ENCODE measurements at places on chromosomes 5 and 9.

DNA sequence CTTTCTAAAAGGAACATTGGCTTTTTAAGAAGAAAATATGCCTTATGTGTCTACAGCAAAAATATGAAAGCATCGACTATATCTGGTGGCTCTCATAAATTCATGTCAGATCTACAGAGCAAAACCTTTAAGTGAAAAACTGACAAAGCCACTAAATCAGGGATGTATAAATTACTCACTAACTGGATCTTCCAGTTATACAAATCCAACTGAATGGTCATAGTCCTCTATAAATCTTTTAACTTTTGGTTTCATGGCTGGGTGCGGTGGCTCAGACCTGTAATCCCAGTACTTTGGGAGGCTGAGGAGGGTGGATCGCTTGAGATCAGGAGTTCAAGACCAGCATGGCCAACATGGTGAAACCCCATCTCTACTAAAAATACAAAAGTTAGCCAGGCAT lies 29.2 kb upstream of the GZMA start:
- DNase-seq: no peak

- DNase-seq: no peak
Observed at GRCh38 chr5:132680780-132681475, 7.1 kb downstream of the IL4 start.

- no peak for DNase-seq
Observed at GRCh38 chr9:93154293-93154903, 20.3 kb upstream of the NINJ1 start.

DNA sequence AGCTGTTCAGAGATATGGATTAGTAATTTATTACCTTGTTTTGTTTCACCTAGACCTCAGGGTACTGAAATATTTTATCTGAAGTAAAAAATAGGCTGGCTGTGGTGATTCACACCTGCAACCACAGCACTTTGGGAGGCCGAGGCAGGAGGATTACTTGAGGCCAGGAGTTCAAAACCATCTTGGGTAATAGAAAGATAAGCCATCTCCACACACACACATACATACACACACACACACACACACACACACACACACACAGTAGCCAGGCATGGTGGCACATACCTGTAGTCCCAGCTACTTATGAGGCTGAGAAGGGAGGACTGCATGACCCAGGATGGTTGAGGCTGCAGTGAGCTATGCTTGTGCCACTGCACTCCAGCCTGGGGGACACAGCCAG lies 3.7 kb downstream of the ANXA2R start:
- DNase-seq: no peak

GRCh38 chr9:99180662-99181061 lies 41.1 kb downstream of the ALG2 start:
- no peak for DNase-seq

GRCh38 chr5:97480313-97480712 lies 297.3 kb upstream of the RIOK2 start:
- no peak for DNase-seq

DNA sequence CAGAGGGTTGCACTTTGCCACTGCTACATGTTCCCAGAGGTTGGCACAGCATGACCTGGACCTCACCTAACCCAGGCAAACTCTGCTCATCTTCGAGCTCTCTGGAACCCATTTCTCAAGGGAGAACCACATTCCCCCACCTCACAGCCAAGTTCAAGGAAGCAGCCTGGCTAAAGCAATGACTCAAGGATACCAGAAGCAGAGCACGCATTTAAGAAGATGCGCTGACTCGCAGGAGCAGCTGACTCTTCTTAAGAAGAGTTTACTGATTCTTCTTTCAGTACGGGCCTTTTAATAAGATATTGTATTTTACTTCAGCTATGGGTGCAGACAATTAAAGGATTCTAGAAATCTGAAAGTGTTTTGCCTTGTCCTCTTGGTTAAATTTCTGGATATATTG lies 4.1 kb upstream of the SEMA5A start:
- no peak for DNase-seq

GRCh38 chr5:2465383-2465782 lies 286.1 kb downstream of the IRX2 start:
- DNase-seq: no peak

DNA sequence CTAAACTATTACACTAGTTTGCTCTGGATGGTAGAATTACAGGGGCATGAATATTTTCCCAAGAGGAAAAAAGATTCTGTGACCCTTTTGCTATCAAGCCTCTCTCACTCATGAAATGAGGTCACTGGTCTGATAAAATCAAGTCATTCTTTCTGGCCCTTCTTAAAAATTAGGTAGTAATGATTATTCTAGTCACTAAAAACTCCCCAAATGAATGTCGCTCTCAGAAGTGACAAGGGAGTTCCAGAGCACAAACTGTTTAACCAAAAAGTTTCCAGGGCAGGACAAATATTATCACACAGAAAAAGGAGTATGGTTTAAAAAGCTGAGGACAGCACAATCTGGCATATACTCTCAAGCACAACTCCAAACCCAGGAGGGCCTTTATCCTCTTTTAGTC lies 12.5 kb downstream of the ERMP1 start:
- DNase-seq: no peak

- DNase-seq: no peak
Observed at GRCh38 chr9:134325096-134325812, 1.0 kb upstream of the RXRA start.

- DNase-seq: peak; percentile 12
Observed at GRCh38 chr5:132557478-132558172, 848 bp downstream of the RAD50 start.

- DNase-seq: no peak
Observed at GRCh38 chr5:162852134-162852533, 585.3 kb upstream of the CCNG1 start.

DNA sequence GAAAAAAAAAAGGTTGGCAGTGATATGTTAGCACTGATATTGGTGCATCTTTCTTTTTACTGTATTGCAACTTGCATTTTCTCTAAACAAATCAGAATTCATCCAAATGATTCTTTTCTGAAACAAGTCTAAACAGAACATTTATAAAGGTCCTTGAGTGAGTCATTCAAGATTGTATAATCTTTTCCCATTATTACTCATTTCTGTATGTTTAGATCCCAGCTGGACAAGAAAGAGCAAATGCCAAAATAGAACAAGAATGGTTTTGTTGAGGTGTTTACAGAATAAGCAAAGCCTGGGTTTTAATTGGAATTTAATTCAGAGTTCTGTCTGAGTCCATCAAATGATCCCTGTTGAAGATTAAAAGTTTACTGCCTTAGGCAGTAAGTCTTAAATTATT lies 112.3 kb downstream of the VCAN start:
- no peak for DNase-seq

- DNase-seq: no peak
Observed at GRCh38 chr5:118015511-118015910, 972.8 kb downstream of the DTWD2 start.

- DNase-seq: no peak
Observed at GRCh38 chr5:106097340-106097739, 1573.4 kb downstream of the EFNA5 start.

DNA sequence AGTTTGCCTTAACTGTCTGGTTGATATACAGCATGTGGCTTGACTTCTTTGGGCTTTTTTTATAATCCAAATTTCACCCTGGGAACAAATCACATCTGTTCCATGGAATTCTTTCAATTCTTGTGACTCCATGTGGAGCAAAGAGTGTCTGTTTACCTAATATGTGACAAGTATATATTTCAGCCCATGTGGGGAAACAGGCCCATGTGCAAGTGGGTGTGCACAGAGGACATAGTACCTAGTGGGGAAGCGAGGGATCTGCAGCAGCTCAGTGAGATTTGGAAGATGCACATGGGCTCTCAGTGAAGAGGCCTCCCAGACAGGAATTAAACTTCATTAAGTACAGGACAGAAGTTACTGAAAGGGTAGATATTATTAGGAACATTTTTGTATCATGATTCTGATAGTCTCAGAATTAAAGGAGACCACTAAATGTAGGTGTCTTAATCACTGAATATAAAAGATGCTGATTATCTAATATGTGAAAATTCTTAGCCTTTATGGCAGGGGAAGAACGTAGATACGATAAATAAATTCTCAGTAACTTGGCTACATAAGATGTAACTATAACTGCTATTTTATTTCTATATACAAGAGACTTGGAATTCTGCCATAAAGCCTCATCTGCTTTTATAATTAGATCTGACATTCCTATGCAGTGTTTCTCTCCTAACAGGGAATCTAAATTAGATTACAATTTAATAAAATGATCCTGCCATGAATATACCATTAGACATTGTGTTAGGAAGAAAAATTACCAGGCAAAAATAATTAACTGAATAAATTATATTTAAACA lies 181.2 kb downstream of the SLC12A2 start:
- DNase-seq: no peak
